ENCODE measurements at places on chromosomes 11 and 22. TPM values are rescaled to one million over a fixed set of nuclear protein-coding genes. Genes with fewer than 3 reads are reported as not detected.

- no peak for DNase-seq
These were observed 12.7 kb downstream of the TTLL8 start for GRCh38 chr22:50045211-50046018.

MN1 gene
- 0.53 TPM for total RNA-seq

GNAZ gene
- 3.3 TPM for total RNA-seq

- no peak for DNase-seq
These were observed 5.1 kb downstream of the ABCC8 start for GRCh38 chr11:17471501-17471900.

- DNase-seq: no peak
These were observed 662 bp upstream of the TRIM3 start for GRCh38 chr11:6474413-6474792.

SPINDOC gene
- 5.1 TPM for total RNA-seq

GRCh38 chr11:79100093-79100910, 340.5 kb downstream of the TENM4 start:
- no peak for DNase-seq

DNA sequence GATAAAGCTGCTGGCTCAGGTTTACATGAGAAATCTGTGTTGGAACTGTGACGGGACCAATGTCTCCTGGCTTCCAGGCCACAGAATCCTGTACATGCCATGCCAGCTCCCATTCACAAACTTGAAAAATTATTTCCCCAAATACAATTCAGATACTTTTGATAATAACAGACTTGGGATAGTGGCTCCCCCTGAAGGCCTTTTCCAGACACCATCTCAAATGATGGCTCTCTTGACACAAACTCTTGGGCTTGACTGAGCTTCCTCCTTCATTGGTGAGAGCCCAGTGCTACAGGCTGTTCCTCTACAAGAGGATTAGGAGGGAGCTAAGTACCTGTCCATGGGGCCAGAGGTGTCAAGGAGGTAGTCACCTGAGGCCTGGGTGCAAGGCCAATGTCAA, 104.7 kb upstream of the PAX6 start:
- no peak for DNase-seq

EP300 gene
- total RNA-seq: 144 TPM

DEPDC5 gene
- total RNA-seq: 31.2 TPM

DNA sequence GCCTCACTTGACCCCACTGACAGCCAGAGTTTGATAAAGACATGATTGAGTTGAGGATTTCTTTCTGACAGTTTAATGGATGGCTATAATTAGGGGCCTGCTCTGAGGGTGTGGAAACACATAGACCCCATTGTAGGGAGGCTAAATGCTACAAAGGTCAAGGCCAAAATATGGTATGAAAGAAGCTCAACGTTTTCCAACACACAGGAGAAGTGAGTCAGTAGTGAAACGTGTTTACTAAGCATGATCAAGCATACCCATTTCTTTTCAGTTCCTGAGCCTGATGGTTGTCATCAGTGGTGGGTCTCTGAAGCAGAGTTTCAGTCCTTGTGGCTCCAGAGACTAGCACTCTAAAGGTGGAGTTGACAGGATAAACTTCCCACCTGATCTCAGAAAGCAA, 69.7 kb downstream of the SNX19 start:
- no peak for DNase-seq

OR52A1 gene
- total RNA-seq: not detected

GRCh38 chr11:26851696-26852095, 129.8 kb upstream of the SLC5A12 start:
- DNase-seq: no peak

IGLL1 gene
- total RNA-seq: not detected

KCNK4 gene
- not detected for total RNA-seq

DNA sequence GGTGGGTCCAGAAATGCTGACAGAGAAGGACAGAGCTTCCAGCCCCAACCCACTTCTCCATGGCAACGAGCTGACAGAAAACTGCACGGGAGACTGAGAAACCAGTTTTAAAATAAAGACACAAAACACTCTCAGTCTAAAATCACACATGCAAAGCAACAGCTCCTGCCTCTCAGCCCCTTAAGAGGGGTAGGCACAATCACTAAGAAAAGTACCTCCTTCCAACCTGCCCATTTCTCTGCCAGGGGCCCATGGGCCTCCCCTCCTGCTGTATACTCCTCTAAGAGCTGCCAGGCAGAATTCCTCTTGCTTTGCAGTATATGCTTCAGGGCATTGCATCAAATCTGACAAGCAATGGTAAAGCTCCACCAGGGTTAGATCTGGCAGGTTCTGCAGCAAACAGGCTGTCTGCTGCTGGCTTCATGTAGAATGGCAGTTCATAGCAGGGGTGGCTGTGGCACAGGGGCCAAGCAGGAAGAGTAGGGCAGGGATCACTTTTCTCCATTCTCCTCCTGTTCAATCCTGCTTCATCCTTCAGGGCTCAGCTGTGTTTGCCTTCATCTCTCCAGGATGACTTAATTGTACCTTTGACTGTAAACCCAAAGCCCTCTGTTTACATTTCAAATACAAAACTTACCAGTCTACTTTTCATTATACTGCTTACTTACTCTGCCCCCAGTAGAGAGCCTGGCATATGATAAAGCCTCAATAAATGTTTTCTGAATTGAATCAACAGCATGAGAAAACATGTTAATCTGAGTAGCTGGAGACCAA, 77.7 kb downstream of the KCNC1 start:
- DNase-seq: no peak

DNA sequence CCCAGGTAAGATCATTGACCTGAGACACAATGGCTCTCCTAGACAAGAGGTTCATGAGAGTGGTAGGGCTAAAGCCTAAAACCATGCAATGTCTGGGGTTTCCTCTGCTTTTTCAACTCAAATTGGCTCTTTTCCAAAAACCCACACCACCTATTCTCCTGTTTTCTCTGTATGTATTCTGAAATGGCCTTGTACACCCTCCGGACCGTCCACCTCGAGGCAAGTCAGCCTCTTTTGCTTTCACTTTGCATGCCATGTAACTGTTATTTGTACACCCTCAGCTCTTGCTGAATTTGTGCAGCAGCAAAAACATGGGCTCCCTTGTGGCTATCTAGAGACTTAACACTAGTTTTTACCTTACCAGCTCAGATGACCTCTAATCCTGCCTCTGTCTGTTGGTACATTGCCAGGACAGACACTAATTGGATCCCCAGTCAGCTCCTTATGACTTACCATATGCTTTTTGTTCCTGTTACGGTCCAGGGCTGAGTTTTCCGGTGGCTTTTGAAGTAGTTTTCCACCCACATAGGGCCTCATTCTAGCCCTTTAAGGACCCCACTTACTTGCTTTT, 288.0 kb downstream of the SBF2 start:
- no peak for DNase-seq

DNA sequence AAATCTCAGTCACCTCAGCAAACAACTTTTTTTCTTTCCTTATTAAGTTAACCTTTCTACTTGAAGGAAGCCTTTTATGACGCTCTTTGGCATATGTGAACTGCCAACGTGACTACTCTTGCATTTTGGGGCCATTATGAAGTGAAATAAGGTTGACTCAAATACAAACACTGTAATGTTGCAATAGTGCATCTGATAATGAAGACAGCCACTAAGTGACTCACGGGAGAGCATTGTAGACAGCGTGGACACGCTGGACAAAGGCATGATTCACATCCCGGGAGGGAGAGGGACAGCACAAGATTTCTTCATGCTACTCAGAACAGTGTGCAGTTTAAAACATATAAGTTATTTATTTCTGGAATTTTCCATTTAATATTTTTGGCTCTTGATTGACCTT, 560.8 kb downstream of the ETS1 start:
- no peak for DNase-seq

PATE2 gene
- total RNA-seq: not detected

Measured in Peyer's patch (tissue), 4 donors.